ENCODE measurements at places on chromosomes 11 and 22. TPM values are rescaled to one million over a fixed set of nuclear protein-coding genes. Genes with fewer than 3 reads are reported as not detected.

The DDT gene
- total RNA-seq, result 123 TPM

The UCP3 gene
- 1.6 TPM for total RNA-seq

DNA sequence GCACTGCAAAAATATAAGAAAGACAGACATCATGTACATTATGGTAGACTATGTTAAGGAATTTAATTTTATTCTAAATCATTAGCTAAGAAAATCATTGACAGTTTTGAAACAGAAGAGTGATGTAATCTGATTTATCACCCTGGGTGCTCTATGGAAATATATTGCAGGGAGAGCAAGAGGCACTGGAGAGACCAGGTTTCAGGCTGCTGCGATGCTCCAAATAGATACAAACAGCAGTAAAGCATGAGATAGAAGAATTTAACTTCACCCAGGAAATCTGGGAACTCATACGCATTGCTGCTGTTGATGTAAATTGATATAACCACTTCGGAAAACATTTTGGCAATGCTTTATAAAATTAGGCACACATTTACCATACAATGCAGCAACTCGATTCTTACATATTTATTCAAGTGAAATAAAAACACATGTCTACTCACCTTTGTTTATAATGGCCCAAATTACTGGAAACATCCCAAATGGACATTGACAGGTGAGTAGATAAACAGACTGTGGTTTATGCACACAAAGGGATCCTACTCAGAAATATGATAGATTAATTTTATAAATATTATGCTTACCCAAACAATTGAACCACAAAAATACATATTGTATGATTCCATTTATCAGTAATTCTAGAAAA is 535.1 kb upstream of the CHORDC1 start:
- DNase-seq, result no peak

DNA sequence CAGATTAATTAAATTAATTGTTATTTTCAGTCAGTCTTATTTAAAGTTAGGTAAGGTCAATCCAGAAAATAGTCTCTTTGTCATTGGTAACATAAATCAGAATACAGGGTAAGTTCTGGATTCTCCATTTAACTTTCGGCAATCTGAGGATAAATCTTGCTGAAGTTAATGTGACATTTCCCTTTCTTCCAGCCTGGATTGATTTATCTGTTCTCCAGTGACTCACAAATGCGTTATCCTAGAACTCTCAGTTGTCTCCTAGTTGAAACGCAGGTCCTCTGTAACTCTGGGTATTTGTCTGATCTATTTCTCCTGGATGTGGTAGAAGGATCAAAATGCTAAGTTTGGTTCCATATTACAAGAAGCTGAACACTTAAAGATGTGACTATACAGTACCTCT is 21.0 kb downstream of the OR51E1 start:
- DNase-seq, result no peak

GRCh38 chr11:130622141-130622542 is 173.7 kb downstream of the ADAMTS15 start:
- no peak for DNase-seq

GRCh38 chr11:665062-665703 is 28.1 kb downstream of the DRD4 start:
- no peak for DNase-seq

The SLC36A4 gene
- 9.9 TPM for total RNA-seq

GRCh38 chr11:101211407-101211975 is 81.9 kb upstream of the PGR start:
- DNase-seq, result no peak

The HBE1 gene
- total RNA-seq, result not detected

The SBF1 gene
- total RNA-seq, result 127 TPM

All from kidney epithelial cell (primary cell).